Right renal pelvis (tissue), 4 donors: ENCODE measurements at places on chromosomes 5 and 9. TPM values are rescaled to one million over a fixed set of nuclear protein-coding genes. Genes with fewer than 3 reads are reported as not detected.

The C9orf72 gene
- 22.1 TPM for polyA plus RNA-seq

The IL13 gene
- 0.14 TPM for polyA plus RNA-seq

The RORB gene
- polyA plus RNA-seq, result 0.16 TPM

The PCA3 gene
- 0.62 TPM for polyA plus RNA-seq

The SAP30L gene
- 43.1 TPM for polyA plus RNA-seq

The OR13J1 gene
- 0.04 TPM for polyA plus RNA-seq

The IDNK gene
- polyA plus RNA-seq, result 16.0 TPM

DNA sequence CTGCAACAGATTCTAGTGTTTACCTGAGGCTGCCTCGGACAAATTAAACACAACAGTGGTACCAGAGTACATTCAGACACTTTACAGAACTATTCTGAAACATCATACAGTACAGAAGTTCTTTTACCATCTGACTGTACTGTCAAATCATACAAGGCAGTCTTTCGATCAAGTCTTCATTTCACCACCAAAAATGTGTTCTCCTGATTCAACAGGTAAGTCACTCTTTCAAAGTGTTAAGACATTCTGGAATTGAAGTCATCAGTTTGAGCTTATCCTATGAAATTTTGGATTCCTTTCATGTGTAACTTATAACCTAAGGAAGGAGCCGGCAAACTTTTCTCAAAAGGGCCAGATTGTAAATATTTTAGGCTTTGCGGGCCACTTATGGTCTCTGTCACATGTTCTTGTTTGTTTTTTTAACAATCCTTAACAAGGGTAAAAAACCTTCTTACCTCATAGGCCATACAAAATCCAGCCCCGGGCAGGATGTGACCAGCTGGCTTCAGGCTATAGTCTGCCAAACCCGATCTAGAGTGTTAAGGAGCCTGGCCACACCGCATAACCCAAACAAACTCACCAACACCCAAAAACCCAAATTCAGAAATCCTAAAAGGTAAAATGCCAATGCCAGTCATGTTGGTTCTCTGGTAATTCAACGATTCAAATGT is 151.6 kb downstream of the DENND1A start:
- DNase-seq, result no peak

DNA sequence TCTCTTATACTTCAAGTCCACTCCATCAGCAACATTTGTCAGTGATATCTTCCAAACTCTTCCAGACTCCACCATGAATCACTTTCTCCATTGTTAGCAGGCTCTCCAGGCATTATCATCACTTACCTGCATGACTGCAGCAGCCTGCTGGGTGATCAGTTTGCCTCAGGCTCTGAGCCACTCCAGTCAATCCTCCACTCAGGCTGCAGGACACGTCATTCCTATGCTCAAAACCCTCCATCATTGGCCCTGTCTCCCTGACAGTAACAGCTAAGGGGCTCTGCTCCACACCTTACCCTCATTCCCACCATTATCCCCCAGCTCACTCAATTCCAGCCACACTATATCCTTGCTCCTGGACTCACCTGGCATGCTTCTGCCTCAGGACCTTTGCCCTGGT is 10.7 kb downstream of the DIRAS2 start:
- no peak for DNase-seq

- no peak for DNase-seq
These were observed 26.9 kb downstream of the TCERG1 start for GRCh38 chr5:146474065-146474464.

- no peak for DNase-seq
These were observed 845 bp upstream of the SLC46A2 start for GRCh38 chr9:112891521-112891920.

DNA sequence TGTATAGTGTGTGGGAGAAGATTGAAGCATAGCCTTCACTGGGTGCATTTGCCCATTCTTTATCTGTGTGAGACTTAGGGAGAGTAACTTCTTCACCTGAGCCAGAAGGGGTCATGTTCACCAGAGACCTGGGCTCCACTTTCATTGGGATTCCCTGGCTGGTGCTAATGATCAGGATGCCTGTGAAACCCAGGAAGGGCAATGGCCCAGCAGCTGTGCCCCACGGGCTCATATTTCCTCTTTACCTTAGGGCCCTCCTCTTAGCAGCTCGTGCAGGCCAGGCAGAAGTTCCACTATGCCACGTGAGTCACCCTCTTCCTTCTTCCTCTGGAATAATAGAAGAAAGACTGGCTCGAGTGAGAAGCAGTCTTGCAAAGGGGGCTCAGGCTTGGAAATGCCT is 5.0 kb downstream of the PPARGC1B start:
- no peak for DNase-seq

DNA sequence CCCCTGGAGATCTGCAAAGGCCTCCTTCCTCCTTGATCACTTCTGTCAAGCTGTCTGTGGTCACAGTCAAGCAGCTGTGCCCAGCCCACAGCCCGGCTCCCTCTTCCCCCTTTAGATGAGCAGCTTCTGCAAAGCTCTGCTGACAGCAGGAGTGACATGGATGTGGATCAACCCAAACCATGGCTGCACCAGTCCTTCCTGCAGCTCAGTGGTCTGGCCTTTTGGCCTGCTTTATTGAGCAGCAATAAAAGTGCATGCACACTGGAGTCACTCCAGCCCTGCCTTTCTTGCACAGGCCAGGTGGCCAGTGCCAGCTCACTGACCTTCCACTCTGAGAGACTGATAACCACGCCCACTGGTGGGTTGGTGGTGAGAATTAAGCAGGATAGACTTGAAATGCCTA is 91.3 kb upstream of the OTULINL start:
- no peak for DNase-seq

- no peak for DNase-seq
These were observed 122.8 kb upstream of the MAP3K1 start for GRCh38 chr5:56692359-56693219.

GRCh38 chr5:94209774-94210355 is 408.5 kb downstream of the KIAA0825 start:
- no peak for DNase-seq

GRCh38 chr9:28779243-28779642 is 1206.0 kb upstream of the C9orf72 start:
- no peak for DNase-seq

DNA sequence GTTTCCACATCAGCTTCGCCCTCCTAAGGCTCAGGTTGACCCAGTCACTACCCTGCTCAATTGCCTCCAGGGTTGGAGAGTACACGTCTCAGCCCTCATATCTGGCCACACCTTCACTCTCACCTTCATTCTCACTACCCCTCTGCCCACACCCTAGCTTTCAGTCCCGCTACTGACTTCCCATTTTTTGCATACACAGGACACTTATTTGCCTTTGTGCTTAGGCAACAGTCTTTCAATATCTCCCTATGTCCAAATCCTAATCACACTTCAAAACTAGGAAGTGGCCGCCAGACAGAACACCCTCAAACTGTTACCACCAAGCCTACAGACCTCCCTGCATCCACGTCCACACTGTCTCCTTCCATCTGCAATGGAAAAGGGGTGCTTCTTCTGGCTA is 10.9 kb downstream of the MCTP1 start:
- no peak for DNase-seq

GRCh38 chr5:125134216-125135081 is 388.0 kb upstream of the ZNF608 start:
- no peak for DNase-seq

- DNase-seq, result no peak
These were observed 117.0 kb downstream of the ERCC6L2 start for GRCh38 chr9:95992536-95992935.

DNA sequence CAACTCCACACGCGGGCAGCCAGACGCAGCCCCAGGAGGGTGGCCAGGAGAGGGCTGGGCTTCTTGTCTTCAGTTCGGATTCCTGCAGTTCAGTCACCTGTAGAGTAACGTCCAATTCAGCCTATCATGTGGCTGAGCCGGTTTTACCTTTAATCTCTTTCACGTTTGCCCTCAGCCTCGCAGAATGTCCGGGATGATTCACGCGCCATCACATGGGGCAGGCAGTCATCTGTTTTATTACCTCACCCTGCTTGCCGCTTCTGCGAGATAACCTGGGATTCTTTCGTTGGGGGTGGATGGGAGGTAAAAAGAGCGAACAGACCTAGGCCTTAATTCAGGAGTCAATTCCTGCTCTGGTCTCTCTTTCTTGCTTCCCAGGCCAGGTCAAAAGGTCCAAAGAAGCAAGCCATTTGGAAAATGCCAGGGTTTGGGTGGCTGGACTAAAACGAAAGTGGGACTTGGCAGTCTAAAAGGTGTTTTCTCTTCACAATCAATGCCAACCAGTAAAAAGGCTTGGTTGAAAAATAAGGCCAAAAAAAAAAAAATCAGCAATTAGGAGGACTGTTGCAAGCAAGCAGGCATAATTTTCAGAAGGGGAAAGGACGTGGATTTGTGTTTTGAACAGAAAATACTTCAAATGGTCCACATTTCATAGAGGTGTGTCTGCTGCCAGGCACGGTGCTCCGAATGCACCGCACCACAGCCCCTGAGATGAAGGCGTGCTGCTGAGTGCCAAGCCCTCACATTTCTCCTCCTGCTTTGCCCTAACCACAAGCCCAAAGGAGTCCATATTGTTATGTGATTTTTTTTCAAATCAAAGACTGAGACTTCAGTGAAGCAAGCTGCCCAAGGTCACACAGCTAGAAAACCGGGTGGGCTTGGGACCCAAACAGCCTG is 2.8 kb upstream of the WWC1 start:
- DNase-seq, result no peak

GRCh38 chr9:14445946-14446345 is 132.0 kb upstream of the NFIB start:
- no peak for DNase-seq

DNA sequence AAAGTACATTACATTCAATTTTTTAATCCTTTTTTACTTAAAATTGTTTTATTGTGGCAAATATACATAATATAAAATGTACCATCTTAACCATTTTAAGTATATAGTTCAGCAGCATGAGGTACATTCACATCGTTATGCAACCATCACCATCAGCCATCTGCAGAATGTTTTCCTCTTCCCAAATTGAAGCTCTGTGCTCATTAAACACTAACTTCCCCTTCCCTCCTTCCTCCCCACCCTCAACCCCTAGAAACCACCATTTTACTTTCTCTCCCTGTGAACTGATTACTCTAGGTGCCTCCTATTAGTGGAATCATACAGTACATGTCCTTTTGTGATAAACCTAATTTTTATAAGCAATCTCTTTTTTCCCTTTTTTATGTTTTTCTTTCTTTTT is 15.6 kb downstream of the TEX53 start:
- no peak for DNase-seq

DNA sequence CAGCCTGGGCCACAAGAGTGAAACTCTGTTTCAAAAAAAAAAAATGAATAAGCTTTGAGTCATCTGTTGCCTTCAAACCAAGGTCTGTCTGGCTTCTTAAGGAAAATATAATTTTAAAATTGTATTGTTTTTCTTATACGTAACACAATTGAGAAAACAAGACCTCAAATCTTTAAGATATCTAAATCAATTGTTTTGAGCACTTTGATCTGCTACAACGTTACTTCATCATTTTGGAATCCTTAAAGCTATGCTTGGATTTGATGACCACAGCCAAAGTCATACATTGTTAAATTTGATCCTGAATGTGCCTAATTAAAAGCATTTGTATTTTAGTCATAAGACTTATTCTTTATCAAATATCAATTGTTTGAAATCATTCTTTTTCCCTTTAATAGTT is 37.7 kb upstream of the VCAN start:
- DNase-seq, result no peak
